ENCODE measurements at places on chromosomes 2 and 18.

DNA sequence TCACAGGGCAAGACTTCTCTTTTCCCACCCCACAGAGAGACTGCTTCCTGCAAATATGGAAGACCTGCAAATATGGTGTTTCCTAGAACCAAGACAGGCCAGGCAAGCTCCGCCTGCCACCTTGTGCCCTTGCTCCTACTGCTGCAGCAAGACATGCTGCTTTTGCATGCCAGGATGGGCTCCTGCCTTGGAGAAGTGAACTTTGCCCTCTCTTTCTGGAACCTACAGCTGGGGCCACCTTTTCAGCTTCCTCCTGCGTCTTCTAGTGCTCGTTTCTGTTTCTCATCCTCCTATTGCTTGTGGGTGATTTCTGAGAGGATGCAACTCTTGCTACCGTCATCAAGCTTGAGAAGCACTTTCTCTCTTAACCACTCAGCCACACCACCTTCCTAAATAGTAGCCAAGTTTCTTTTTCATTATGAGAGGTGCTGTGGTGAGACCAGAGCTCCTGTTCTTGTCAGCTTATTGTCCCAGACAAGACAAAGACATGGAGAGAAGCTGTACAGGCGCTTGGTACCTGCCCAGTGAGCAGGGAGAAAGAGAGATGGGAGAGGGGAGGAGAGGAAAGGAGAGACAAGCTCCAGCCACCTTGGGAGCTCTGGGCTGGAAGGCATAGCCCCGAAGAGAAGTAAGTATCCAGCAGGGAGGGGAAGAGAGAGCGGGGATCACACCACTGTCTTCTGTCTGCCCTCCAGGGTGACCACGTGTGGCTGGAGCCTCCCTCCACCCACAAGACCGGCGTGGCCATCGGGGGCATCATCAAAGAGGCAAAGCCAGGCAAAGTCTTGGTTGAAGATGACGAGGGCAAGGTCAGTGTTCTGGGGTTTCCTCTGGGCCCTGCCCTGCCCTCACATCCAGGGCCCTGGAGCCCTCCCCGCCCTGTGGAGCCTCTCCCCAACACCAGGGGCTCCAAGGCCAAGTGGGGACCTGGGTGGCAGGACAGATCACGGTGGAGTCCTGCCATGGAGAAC, 28.3 kb downstream of the MYO7B start:
- DNase-seq: no peak

DNA sequence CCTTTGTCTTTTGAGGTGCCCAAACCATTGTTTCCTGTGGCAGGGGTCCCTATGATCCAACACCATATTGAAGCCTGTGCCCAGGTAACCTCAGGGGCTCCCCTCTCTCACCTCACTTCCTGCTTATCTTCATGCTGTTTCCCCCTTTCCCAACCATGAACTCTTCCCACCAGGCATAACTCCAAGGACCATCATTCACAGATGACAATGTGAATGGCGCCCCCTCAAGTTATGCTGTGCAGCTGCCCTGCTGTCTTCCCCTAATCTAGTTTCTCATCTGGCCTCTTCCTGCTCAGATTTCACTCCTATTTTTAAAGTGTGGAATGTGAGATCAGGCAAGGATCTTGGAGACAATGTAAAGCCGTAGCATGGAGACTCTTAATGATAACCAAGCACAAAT, 1.4 kb downstream of the GMPPA start:
- DNase-seq: no peak

GRCh38 chr2:99762714-99763113, 272.9 kb upstream of the REV1 start:
- no peak for DNase-seq

- no peak for DNase-seq
Observed at GRCh38 chr2:65580824-65581223, 148.4 kb upstream of the SPRED2 start.

DNA sequence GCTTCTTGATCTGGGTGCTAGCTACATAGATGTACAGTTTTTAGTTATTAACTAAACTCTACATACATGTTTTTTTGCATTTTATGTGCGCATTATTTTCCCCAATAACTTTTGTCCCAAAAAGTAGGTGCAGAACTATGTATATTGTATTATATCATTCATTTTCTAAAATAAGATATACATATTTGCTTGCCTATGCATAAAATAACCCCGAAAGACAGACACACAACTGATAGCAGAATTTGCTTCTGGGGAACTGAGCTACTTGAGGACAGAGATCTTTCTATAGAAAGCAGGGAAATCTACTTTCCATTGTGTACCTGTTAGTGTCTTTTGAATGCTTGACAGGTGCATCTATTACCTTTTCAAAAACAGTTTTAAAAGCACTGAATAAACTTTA, 88.9 kb upstream of the SIX3 start:
- no peak for DNase-seq

- DNase-seq: no peak
Observed at GRCh38 chr2:26875065-26875634, 27.2 kb downstream of the DPYSL5 start.

DNA sequence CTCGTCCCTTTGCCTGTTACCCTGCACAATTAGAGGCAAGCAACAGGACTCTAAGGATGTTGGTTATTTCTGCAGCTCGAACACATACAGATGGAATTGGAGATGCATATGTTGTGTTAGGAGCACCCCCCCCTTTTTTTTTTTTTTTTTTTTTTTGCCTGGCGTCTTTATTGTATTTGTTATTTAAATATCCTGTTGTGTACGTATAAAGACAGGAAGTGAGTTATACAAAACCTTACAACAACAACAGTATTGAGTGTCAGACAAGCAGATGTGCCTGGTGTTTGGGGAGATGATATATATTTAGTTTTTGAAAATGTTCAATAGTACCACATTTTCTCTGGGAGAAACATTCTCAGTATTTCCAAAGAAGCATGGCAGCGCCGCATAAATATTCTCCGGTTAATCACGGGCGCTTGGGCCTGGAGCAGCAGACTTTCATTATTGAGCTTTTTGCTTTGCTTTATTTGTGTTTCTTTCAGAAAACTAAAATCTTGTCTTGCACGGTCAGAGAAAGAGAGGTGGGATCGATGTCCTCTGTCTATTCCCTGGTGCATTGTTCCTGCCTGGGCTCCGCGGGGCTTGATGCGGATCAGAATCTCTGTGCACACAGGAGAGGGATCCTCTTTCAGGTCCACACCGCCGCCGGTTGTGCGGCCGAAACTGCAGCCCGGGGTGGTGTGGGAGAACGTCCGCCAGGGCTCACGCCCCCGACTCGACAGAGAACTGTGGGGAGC, 23.2 kb upstream of the ZNF516 start:
- DNase-seq: no peak

GRCh38 chr18:58341916-58342315, 287.0 kb downstream of the ALPK2 start:
- no peak for DNase-seq

DNA sequence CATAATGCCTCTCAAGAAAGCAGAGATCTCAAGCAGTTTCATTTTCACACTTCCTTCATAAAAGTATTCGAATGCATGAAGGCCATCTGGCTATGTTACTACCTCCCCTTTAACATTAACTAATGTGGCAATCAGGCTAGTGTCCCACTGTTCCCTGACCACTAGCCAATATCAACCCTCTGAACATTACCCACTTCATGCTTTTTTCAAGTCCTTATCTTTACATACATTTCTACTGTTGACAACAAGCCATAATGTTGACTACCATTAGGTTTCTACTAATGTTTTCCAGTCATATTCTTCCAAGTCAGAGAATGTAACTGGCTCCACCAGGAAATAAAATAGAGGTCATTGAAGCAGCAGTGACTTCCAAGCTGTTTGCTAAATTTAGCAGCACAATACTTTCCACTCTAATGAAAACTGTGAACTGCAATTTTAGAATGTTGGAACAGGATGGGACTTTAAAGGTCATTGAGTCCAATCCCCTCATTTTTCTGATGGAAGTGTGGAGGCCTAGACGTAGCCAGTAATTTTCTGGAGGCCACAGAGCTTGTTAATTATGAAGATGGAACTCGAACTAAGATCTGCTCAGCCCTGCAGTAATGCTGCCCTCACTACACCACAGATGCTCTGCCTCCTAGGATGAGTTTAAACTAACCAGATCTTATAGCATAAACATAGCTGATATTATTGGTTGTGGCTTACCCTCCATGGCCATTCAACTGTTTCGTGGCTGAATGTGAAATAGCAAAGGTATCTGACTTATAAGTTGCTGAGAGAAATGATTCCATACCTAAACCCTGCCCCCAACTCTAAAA, 630 bp upstream of the PPP1R1C start:
- DNase-seq: no peak

GRCh38 chr2:112089375-112089774, 34.3 kb downstream of the TMEM87B start:
- DNase-seq: no peak

DNA sequence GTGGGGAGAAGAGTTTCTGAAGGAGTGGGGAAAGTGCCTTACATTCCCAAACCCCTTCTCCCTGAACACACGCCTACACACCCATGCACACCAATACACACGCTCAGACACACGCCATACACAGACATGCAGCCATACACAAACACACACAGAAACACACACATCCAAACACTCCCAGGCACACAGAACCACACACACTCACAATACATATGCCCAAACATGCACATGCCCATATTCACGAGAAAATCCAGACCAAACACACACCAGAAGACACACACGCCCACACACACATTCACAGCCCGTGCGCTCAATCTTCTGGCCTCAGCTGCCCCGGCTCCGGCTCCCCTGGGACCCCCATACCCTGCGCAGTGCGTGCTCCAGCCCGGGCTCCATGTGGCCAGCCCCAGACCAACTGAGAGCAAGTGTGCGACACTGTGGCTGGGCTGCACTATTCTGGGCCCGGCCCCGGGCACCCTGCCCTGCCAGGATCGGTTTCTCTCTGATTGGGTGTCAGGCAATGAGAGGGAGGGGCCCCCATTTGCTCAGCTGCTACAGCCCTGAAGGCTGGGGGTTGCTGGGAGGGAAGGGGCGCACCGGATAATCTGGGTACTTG, at the start of gene PRKAG3:
Gene PRKAG3 (minus strand): TSS at position 426 of the 613 bp plus-strand sequence.
- DNase-seq: no peak

GRCh38 chr2:88540346-88540745, 86.9 kb downstream of the EIF2AK3 start:
- no peak for DNase-seq

DNA sequence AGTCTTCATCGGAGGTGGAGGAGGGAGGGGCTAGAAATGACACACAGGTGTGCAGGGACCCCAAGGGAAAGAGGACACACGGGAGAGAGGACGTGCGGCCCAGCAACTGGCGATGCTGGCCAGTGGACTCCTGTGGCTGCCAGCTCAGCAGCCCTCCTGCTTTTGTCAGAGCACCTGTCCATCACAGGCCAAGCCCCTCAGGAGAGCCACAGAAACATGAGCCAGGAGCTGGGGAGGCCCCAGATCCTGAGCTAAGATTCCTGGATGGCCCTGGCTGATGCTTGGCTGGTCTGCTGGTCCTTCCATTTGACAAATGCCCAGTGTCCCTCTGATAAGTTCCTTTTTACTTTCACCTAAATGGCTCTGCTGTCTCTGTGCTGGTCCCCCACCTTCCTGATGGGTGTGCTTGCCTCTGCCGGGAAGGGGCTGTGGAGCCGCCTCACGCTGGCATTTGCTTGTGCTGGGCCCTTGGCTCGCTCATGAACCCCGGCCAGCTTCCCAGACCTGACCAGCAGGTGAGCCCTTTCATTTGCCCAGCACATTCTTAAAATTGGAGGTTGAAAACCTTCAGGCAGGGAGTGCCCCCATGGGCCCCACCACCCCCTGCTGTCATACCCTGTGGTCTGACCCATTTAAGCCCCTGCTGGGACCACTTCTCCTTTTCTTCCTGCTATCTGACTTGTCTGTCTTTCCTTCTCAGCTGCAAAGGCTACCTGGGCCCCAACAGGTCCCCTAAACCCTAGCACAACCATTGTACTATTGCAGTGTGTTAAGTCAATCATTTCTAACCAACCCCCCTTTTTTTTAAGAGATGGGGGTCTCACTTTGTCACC, 37.3 kb downstream of the CYP27C1 start:
- DNase-seq: no peak

DNA sequence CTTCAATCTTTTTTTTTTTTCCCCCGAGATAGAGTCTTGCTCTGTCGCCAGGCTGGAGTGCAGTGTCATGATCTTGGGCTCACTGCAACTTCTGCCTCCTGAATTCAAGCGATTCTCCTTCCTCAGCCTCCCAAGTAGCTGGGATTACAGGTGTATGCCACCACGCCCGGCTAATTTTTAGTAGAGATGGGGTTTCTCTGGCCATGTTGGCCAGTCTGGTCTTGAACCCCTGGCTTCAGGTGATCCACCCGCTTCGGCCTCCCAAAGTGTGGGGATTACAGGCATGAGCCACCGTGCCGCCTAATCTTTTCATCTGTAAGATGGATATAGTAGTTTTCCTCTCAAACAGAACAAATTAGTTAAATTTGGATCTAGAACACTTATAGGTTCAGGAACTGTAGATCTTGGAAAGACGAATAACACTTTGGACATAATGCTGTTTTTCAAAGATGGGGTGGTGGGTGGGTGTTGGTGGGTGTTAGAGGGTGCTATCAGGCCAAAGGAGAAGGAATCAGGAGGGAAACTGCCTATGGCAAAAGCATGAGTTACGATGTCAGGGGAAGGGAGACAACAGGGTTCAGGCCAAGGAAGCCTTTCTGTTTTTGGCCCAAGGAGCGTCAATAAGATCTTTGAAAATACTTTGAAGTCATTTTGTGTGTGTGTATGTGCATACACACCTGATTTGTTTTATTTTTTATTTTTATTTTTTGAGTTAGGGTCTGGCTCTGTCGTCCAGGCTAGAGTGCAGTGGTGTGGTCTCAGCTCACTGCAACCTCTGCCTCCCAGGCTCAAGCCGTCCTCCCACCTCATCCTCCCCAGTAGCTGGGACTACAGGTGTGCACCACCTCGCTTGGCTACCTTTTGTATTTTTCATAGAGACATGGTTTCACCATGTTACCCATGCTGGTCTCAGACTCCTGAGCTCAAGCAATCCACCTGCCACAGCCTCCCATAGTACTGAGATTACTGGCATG, 6.8 kb downstream of the RPL37A start:
- no peak for DNase-seq

GRCh38 chr2:54429054-54429453, 27.1 kb upstream of the SPTBN1 start:
- no peak for DNase-seq

DNA sequence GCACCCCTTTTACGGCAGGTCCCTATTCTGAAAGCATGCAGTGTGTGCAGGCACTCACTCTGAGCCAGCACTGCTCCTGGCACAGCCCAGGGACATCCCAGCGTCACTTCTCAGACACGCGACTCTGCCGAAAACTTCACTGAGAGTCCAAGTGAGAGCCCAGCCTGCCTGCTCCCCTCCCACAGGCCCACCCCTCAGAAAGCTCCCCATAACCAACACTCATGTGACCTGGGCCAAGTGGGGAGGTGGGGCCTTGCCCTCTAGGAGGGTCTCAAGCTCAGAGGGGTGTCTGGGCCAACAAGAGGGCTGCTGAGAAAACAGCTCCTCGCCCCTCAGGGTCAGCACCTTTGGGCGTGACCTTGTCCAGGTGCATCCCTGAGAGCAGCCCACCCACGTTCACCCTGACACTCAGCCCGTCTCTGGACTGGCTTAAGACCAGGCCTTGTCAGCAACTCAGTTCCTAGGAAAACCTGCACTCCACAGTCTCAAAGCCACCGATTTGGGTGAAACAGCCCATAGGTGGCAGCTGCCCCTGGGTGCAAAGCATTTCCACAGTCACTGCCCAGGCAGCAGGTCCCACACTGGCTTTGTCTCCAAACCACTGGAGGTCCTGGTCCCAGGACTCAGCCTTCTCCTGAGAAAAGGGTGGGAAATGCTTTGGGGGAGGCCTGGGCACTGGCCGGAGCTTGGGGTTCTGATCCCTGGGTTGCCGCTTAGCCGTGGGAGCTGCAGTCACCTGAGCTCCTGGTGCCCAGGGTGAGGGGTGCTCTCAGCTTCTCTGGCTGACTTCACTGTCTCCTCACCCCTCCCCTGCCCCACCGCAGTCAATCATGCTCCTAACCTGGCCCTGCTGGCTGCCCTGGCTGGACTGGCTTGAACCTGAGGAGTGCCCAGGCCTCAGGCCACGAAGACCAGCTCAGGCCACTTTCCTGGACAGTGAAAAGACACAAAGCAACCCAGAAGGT, 209.6 kb downstream of the HDAC4 start:
- DNase-seq: no peak

All from NCI-H226 (cell line).